Vagina (tissue), 2 donors: ENCODE measurements at places on chromosomes 4 and X.

GRCh38 chr4:37715889-37716402 lies 29.8 kb upstream of the RELL1 start:
- no peak for DNase-seq

DNA sequence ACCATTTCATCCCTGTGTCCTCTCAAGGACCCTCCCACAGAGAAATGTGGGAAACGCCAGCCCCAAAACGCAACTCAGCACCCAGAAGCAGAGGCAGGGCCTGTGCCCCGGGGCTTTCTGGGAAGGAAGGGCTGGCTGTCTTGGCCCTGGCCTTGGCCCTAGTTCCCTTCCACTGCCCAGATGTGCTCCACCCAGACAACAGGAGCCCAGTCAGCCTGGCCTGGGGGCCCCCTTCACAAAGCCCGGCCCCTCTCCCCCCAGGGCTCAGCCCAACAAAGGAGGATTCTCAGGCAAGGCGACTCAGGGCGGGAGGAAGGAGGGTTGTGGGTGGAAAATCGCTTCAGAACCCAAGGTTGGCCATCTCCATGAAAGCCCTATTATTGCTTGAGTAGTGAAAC lies 82.5 kb downstream of the PJA1 start:
- DNase-seq = no peak

- no peak for DNase-seq
These were observed 59.5 kb downstream of the PGRMC2 start for GRCh38 chr4:128227991-128228571.

- DNase-seq = no peak
These were observed 14.2 kb downstream of the ZMYM3 start for GRCh38 chrX:71239781-71240180.

GRCh38 chr4:1414831-1415680 lies 8.8 kb upstream of the NKX1-1 start:
- DNase-seq = no peak

DNA sequence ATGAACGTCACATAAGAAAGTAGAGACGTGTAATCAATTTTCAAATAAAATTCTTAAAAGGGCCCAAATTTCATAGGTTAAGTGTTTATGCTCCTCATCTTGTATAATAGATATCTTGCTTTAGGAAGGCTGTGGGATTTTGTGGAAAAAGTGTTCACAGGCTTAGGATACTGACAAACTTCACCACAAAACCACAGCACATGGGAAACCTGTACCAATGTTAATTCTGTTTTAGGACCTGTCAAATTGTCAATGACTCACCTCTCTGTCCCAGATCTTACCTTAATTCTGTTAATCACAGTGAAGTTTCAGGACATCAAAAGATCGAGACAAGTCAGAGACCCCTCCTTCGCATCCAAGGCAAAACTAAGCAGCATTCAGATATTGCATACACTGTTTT lies 24.2 kb downstream of the FGFBP1 start:
- DNase-seq = no peak

GRCh38 chrX:153766871-153767673 lies 3.0 kb downstream of the PLXNB3 start:
- no peak for DNase-seq

DNA sequence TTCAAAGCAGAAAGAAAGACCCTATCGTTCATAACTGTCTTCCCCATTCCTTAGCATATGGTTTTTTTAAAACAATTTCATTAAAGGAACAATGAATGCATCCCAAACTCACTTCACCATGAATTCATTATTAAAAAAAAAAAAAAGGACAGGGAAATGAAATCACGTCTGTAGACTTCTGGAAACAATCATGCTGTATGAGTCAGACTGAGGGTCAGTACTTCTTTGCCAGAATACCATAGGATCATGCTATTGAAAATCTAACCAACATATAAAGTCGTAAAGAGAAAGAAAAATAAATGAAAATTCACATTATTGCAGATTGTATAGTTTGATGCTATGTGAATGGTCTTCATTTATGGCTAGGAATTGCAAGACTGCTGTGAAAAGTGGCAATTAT lies 144.4 kb downstream of the PCDH18 start:
- DNase-seq = no peak

- DNase-seq = no peak
These were observed 136.4 kb downstream of the AMELX start for GRCh38 chrX:11429538-11430085.

GRCh38 chr4:159547645-159548308 lies 444.9 kb downstream of the RAPGEF2 start:
- no peak for DNase-seq

- no peak for DNase-seq
These were observed 61.4 kb downstream of the HTRA3 start for GRCh38 chr4:8330821-8331574.

DNA sequence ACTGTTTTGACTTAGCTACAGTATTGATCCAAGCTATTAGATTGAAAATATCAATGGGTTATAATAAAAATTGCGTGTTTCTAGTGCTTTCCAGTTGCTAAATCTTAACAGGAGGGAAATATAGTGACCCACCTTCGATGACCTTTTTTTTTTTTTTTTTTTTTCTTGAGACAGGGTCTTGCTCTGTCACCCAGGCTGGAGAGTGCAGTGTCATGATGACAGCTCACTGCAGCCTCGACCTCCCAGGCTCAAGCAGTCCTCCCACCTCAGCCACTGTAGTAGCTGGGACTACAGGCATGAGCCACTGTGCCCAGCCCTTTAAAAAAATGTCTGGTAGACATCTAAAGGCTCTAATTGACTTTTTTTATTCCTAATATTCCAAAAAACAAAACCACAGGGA lies 3.8 kb upstream of the ASB5 start:
- DNase-seq = no peak

GRCh38 chrX:20506739-20507138 lies 240.0 kb upstream of the RPS6KA3 start:
- DNase-seq = no peak

- DNase-seq = no peak
These were observed 76.8 kb upstream of the MCF2 start for GRCh38 chrX:139784807-139785206.

DNA sequence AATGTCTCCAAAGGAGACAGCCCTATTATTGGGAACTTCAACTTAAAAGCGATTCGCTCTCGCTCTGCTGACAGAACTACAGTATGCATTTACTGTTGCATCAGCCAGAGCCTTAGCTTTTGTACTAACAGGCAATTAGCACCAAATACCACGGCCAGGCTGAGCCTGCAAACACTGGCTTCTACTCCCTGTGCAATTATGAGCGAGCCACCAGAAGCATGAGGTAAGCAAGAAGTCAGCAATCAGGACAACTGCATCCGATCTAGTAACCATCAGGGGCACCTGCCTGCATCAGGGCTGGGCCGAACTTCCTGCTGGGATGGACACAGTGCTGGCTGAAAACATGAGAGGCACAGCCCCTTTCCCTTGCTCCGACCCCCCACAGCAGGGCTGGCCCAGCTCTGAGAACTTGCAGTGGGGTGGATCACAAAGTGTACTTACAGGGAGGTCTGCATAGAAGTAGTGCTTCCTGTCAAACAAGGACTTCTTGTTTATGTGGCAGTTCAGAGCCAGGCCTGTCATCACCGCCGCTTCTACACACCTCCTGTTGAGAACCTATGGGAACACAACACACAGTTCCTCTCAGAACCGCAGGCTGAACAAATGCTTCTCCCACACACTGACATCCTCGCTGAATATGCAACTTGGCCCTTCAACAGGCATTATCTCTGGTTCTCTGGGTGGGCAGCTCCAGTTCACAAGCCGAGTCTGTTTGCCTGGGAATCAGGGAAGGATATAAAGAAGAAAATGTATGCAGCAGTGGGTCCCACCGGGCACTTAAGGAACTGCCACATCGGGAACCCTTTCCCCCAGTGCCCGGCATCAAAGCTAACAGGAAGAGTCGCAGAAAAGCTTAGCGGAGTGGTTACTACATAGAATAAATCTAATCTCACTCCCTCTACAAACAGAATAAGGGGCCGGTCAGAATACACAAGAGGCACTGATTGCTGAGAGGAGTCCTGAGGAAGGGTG lies 41.5 kb downstream of the GATB start:
- no peak for DNase-seq

DNA sequence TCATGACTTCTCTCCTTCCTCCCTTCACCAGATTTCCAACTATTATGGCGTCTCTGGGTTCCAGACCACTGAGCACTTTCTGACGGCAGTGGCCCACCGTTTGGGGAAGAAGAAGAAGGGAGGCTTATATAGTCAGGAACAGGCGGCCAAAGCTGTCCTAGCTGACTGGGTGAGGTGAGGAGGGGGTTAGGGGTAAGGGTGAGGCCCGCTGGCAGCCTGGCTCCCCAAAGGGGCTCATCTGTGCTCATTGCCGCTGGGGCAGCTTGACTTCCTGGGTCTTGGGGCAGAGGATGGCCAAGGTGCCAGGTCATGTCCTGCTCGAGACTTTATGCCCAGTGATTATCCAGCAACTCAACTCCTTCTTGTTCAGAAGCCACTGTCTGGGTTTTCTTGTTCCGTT lies 21.8 kb downstream of the GNL3L start:
- no peak for DNase-seq

GRCh38 chr4:72467633-72468032 lies 101.4 kb downstream of the ADAMTS3 start:
- no peak for DNase-seq

DNA sequence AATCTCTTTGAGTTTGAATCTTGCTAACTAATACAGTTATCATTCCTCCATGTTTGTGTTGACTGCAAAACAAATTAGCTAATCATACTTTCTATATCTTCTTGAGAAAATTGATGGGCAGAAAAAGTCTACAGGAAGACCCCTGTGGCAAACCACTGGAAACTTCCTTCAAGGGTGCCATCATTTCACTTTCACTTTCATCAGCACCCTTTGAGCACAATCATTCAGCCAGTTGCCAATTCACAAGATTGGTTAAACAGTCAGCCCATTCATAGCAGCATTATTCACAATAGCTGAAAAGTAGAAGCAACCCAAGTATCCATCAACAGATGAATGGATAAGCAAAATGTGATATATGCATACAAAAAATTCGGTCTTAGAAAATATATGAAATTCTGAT lies 101.5 kb downstream of the CCDC160 start:
- DNase-seq = no peak

GRCh38 chrX:44775726-44776125 lies 68.1 kb upstream of the DUSP21 start:
- no peak for DNase-seq

DNA sequence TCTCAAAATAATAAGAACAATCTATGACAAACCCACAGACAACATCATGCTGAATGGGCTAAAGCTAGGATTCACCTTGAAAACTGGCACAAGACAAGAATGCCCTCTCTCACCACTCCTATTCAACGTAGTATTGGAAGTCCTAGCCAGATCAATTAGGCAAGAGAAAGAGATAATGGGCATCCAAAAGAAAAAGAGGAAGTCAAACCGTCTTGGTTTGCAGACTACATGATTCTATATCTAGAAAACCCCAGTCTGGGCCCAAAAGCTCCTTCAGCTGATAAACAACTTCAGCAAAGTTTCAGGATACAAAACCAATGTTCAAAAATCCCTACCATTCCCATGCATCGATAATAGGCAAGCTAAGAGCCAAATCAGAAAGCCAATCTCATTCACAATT lies 59.0 kb downstream of the CHM start:
- no peak for DNase-seq

DNA sequence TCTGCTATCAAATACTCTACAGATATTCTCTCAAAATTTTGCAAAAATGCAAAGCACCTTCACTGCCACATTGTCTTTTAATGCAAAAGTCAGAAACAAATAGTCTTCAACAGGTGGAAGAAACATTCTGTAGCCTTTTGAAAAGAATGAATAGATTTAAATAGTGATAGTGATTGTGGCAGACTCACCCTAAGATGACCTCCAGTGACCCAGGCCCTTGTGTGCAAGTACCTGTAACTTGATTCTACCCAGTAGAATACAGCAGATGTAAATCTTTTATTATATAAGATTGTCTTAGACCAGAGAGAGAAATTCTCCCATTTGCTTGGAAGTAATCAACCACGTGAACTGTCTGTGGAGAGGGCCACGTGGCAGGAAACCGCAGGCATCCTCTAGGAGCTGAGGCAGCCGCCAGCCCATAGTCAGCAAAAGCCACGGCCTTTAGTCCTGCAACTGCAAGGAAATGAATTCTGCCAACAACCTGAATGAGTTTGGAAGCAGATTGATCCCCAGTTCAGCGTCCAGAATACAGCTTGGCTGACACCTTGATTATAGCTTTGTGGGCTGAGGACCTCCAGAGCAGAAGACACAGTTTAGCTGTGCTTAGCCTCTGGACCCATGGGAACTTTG lies 272.5 kb downstream of the ARHGAP10 start:
- no peak for DNase-seq

DNA sequence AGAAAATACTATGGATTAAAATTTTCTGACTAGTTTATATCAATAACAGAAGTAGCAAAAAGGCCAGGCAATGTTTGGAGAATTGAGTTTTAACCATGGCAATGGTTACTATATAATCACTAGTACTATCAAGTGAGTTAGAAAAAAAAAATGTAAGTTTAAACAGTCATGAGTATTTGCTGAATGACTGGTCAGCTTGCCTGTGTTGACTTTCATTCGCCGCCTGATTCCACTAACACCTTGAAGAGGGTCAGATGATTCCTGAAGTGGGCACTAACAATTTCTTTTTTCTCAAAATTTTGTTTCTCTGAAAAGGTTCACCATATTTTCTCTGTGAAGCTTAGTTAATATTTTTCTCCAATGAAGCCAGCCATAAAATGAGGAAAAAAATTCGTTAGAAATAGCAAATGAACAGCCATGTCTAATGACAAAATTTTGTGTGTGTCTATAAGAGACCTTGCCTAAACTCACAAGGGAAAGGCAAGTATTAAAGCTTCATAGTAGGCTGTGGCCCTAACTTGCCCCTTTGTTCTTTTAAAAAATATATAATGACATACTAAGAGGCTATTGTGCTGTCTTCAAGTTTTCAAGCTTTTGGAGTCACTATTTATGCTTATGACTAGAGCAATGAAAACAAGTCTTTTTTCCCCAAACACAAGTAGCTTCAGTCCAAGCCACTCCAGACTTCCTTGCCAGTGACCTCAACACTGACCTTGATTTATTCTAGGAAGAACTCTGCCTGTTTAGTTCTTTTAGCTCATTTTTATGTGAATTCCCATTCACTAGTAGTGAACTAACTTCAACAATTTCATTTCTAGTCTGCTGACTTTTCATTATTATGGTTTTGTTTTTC lies 18.4 kb upstream of the FHDC1 start:
- DNase-seq = no peak

GRCh38 chr4:55132775-55133174 lies 7.4 kb upstream of the KDR start:
- no peak for DNase-seq

GRCh38 chr4:106496061-106496460 lies 127.5 kb upstream of the GIMD1 start:
- DNase-seq = no peak

DNA sequence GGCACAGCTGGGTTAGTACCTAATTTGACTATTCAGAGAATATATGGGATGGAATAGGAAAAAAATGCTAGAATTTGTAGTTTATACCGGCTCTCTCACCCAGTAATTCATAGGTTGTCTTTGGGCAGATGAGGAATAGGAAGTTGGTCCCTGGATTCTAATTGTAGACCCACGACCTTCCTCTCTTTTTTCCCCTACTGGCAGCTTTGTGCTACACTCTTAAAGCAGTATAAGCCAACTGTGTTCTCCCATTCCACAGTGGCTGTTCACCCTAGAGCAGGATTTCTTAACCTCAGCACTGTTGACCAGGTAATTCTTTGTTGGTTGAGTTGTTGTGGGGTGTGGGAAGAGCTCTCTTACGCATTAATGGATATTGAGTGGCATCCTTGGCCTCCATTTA lies 92.9 kb downstream of the FNIP2 start:
- DNase-seq = no peak

GRCh38 chrX:71629467-71629866 lies 11.2 kb upstream of the CXCR3 start:
- DNase-seq = no peak

GRCh38 chr4:67687636-67688035 lies 13.3 kb downstream of the UBA6 start:
- DNase-seq = no peak
